T-helper 1 cell (primary cell): ENCODE measurements at places on chromosomes 2 and 18.

GRCh38 chr2:1603059-1603458, 141.3 kb downstream of the PXDN start:
- no peak for DNase-seq

GRCh38 chr2:19577723-19578122, 219.3 kb upstream of the OSR1 start:
- DNase-seq: no peak

DNA sequence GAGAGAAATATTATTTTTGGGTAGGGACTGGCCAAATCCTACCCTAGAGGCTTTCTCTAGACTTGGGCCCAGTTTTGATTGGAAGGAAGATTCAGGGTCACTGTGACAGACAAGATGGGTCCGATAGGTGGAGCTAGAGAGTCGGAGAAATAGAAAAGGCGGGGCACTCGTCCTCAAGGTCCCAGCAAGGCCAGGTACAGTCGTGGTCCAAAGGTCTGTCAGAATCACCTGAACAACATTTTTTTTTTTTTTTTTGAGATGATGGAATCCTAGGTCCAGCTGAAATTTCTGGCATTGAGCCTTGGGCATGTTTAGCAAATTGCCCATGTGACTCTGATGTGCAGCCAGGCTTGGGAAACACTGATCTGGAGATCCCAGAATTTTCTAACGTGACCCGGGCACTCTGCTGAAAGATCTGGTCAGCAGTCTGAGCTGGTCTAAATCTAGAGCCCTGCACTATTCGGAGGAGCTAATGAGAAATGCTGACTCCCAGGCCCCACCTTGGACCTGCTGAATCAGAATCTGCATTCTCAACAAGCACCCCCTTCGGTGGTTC, 23.0 kb upstream of the NTSR2 start:
- no peak for DNase-seq

DNA sequence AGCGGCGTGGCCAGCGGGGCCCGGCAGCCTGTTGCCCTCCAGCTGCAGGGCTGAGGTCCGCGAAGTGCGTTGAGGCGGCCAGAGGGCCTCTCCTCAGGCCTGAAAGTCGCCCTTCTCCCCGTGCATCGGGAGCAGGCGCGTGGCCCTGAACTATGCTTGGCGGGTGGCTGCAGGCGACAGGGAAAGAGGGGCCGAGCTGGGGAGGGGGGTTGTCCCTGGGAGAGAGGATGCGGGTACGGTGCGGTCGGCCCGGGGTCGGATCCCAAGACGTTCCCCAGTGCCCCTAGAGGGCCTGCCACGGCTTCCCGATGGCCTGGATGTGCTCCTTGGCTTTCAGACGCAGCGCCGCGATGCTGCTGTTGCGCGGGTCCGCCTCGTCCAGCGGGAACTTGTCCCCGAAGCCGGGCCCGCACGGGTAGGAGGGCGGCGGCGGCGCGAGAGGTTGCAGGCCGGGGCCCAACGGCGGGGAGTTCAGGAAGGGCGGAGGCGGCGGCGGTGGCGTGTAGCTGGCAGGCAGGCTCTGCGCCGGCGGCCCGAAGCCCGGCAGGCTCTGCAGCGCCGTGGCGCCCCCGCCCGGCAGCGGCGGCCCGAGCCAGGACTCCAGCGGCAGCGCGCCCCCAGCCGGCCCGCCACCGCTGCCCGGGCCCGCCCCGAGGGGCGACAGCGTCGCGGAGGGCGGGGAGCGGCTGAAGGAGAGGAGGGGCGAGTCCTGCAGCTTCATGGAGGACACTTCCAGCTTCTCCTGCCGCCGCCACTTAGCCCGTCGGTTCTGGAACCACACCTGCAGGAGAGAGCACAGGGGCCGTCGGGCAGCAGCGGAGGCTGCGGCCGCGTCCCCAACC, 4.3 kb downstream of the RAX start:
- no peak for DNase-seq

GRCh38 chr2:11550302-11550701, 16.5 kb downstream of the GREB1 start:
- DNase-seq: no peak

DNA sequence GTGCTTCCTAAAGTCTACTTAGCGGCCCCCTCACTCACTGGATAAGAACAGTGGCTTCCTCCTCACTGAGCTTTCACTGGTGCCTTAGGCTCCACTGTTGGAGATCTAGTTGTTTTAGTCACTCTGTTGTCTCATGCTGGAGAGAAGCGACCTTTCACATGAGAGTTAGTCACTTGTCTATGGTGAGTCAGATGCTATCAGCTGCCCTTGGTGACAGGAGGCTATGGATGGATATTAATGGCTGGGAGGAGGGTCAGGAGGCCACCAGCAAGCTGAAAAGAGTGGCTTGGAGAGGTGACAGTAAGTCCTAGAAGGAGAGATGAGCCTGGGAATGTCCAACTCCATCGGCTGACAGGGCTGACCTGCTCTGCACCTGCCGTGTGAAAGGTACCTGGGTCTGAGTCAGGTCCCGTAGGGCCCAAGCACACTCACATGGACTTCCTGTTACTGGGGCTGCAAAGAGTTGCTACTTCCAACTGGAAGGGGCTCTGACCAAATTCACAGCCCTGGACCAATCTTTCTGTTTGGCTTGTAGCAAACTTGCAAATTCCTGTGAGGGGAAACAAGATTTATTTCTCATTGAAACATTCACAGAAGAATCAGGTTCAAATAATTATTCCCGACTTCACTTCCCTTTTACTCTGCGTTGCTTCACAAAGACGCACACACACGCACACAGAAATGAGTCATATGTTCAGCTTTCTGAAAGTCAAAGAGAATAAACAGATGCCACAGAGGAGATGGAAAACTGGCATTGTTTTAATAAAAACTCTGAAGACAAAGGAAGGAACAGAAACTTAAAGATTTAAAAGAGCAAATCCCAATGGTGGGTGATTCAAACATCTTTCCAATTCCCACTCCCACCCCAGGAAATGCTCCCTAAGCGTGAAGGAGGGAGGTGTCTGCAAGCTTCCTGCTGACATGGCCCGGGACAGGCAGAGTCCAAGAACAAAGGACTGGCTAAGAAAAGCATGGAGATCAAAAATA, 203.5 kb upstream of the TWIST2 start:
- no peak for DNase-seq

DNA sequence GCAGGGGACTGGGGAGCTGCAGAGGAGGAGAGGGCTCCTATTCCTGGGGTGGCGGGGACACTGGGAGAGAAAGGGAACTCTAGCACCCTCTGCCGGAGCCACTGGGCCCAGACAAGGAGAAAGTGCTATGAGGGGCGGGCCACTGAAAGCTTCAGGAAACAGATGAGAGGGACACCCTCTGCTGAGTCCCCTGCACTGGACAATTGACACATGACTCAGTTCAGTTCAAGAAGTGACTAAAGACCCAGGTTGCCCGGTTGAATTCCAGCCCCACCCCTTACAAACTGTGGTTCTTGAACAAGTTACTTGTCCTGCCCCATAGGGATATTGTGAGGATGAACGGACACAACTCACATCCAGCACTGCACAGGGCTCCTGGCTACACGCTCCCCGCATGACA, 5.0 kb downstream of the RUFY4 start:
- DNase-seq: no peak
